Renal pelvis (tissue), 12 donors: ENCODE measurements at places on chromosomes 11 and 22.

GRCh38 chr11:62656796-62657429 is 3.8 kb upstream of the INTS5 start:
- DNase-seq: no peak

DNA sequence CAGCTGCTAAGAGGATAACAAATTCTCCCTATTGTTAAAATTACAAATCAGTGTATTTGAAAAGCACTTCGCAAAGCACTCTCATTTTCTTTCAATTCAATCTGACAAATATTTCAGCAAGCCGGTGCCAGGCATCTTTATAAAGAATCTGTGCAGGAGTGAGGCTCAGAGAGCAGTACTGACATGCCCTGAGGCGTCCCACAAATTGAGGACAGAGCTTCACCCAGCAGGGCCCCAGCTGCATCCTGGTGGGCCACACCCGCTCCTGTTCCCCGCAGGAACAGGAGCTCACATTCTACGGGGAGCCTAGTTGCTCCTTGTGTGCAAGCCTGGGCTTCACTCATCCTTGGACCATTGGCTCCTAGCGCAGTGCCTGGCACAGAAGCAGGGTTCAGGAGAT is 60.9 kb upstream of the EIF3D start:
- DNase-seq: no peak

GRCh38 chr11:6895010-6895409 is 2.7 kb upstream of the OR2D2 start:
- DNase-seq: no peak

DNA sequence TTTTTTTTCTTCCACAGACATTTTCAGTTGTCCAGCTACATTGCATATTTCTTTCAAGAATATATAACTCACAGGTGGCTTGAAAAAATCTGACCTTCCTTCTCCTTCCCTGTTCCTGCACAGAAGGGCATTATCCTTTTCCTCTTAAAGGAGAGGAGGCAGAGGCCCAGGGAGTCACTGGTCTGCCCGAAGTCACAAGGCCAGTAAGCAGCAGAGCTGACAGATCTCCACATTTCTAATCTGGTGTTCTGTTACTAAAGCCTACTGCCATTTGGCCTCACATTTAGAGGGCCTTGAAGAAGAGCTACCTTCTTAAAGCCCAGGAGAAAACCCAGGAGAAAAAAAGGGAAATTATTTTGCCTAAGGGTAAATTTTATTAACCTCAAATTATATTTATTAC is 12.3 kb downstream of the ENDOD1 start:
- DNase-seq: no peak

GRCh38 chr11:83195143-83195466 is 1.6 kb downstream of the ANKRD42 start:
- no peak for DNase-seq

- no peak for DNase-seq
Observed at GRCh38 chr11:102927624-102927990, 27.9 kb downstream of the MMP13 start.

DNA sequence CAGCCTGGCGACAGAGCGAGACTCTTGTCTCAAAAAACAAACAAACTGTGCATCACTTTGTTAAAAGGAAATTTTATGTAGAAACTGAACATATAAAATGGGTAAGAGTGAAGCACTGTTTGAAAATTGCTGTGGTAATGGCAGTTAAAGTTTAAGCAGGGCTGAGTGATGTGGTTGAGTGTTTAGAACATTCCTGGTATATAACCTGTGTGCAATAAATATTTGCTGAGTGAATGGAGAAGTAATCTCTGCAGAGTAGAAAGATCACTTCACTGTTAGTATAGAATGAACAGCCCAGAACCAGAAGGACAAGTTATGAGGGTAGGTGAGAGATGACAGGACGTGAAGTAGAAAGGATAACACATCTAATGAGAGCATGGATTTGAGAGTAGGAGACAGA is 27.3 kb downstream of the CECR2 start:
- no peak for DNase-seq

GRCh38 chr11:2944530-2944929 is 15.3 kb upstream of the PHLDA2 start:
- no peak for DNase-seq

DNA sequence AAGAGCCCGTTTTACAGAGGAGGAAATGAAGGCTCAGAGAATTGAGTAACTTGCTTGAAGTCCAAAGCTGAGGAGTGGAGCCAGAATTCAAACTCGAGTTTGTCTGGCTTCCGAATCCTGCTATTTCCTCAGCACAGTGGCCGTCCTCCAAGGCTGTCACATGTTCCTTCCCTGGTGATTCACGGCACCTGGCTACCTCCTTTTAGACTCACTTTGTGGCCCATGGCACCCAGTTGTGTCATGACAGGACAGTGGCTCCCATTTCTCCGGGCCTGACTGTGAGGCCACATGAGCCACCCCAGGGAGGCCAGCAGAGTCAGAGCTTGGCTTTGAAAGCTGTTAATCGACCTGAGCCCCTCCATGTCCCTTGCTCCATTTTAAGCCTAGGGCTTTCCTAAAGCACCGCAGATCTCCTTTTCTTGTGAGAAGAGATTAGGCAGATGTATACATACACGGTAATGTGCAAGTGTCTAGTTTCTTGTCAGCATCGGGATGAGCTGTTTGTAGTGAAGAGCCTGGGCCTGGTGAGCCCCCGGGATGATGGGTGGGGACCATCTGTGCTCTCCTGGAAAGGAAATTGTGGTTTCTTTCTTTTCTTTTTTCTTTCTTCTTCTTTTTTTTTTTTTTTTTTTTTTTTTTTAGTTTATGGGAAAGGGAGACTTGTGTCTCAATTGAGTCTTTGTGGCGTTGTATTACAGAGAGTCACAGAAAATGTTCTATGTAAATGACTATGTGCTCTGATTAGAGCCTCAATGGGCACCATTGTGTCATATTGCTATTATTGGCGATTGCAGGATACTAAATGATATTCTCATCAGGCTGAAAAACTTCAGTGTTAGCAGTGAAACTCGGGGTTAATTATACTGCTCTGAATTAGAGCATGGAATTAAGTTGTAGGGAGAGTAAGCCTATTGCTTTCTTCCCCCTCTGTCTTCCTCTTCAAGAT is 54.8 kb downstream of the PTPRJ start:
- DNase-seq: no peak

DNA sequence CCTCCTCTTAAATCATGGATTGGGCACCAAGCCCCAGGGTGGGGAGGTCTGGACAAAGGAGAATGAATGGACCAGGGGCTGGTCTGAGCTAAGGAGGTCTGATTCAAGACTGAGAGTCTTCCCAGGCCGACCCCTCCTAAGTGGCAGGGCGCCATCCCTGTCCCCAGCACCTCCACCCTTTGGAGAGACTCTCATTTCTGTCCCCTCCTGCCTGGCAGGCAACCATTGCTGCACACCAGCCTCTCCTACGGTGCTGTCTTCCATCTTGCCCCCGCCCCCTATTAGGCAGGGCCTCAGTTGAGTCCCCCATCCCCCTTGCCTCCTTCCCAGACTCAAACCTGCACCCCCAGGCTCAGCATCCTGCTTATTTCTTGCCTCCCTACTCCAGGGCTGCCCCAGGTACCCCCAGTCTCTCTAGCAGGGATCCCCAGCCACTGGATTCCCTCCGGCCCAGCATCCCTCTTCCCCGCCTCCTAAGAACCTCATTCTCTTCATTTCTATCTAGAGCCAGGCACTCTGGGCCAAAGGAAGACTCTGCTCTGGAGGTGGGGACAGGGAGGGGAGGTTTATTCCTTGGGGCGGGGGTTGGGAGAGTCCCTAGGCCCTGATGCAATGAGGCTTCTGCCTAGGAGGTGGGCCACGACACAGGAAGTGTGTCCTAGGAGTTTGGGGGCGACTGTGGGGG is 1.7 kb upstream of the RCOR2 start:
- no peak for DNase-seq

GRCh38 chr11:70521475-70522308 is 123.4 kb downstream of the CTTN start:
- DNase-seq: no peak

- no peak for DNase-seq
Observed at GRCh38 chr11:123239191-123240150, 44.4 kb upstream of the CLMP start.

- no peak for DNase-seq
Observed at GRCh38 chr11:12316432-12316831, 60.9 kb upstream of the PARVA start.

GRCh38 chr22:49948958-49949913 is 11.3 kb upstream of the PIM3 start:
- no peak for DNase-seq

DNA sequence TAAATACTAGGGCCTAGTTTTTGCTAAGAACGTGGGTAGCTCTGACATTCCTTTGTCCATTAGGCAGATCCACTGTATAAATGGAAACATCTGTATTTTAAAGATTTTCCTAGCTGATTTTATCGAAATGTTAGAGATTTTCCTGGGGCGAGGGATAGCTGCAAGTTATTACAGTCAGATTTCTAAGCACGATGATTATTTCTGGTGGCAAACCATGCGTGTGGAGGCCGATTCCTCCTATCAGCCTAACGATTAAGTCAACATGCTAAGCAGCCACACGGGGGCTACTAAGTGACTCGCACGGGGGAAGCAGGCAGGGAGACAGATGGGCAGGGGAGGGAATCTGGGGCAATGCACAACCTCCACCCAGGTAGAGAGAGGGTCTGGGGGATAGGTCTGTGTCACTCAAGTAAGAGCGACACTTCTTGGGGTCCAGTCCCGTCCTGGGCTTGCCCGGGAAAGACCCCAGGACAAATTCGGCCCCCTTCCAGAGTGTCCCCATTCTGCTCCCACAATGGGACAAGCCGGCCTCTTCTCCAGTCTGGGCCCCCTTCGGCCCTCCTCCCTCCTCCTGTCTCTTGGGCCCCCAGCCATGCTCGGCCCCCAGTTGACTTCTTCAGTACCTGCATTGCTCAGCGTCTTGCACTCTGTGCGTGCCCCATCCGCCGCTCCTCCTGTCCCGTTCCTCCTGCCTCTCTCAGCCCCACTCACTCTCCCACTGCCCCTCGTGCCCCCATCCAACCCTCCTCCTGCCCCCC is 571 bp downstream of the C11orf24 start:
- peak; percentile 62 for DNase-seq

GRCh38 chr22:45976254-45977002 is 534 bp downstream of the WNT7B start:
- no peak for DNase-seq

DNA sequence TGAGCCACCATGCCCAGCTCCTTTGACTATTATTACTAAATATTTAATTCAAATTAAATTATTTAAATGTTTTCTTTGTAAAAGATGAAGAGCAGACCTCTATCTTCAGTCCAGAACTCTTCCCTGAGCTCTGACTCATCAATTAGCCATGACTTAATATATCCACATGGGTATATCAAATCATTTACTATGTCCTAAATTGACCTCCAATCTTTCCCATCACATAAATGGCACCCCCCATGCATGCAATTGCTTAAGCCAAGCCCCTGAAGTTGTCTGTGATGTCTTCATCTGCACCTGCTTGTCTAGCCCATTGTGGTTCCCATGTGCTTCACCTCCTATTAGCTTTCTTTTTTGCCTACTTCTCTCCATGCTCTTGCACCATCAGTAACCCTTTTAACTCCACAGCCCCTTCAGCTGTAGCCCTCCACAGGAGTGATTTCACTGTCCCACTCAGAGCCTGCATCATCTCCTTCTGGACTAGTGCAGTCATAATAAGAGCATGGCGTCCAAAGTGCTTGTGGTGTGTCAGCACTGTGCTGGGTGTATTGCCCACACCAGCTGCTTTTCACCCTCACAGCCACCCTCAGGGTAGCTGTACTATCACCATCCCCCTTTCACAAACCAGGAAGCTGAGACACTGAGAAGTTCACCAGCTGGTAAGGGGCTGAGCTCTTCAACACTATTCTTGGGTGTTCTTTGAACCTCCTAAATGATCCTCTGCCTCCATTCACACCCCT is 11.8 kb upstream of the THY1 start:
- DNase-seq: no peak

GRCh38 chr11:14500181-14500651 is 605 bp upstream of the COPB1 start:
- DNase-seq: no peak

DNA sequence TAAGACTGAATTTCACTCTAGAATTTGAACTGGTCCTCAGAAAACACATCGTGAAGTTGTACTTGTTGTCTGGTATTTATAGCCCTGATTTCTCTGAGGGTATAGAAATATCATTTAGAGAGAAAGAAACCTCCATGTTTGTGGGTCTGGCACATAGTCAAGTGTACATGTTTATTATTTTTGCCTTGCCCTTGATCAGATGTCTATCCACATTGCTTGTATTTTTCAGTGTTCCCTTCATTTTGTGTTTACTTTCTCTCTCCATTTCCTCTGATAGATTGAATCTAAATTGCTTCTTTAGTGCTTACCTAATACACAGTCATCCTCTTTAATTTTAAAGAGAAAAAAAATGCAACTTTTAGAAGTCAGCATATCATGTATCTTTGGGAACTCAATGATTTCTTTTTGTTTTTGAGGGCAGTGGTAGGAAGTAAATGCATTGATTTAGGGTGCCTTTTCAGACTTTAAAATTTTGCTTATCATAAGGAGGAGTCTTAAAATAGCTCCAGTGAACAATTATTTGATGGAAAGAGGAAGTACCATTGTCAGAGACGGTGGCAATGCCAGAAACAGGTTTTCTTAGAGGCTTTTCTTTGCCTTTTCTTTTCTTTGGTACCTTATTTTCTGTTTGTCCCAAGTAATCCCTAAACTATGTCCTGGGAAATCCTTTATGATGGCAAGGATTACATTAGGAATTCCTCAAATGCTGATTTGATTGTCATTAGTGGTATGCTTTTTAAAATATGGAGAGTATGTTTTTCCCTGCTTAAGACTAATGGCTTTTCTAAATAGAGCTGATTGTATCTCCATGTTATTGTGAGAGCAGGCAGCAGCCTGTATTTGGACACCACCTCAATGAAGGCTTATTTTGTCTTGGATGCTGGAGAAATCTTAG is 29.8 kb upstream of the TECTA start:
- DNase-seq: no peak

GRCh38 chr22:44439356-44440223 is 58.4 kb downstream of the RTL6 start:
- DNase-seq: no peak

GRCh38 chr11:70107191-70107590 is 29.1 kb downstream of the ANO1 start:
- DNase-seq: no peak

DNA sequence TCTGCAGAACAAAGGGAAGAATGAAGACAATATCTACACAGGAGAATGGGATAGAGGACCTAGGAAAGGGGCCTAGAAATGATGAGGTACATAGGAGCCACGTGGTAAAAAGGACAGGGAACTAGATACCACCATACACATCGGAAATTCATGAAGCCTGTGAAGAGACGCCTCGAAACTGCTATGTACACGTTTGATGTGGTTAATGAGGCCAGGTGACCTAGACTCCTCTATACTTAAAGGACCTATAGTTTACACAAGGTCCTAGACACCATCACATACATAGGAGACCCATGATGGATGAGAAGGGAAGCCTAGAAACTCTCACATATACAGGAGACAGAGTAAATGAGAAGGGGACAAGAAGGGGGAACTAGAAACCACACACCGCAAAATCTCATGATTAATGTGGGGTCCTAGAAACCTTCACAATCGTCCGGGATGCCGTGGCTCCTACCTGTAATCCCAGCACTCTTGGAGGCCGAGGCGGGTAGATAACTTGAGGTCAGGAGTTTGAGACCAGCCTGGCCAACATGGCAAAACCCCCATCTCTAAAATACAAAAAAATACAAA is 23.8 kb downstream of the RHBDD3 start:
- no peak for DNase-seq
